Vagina (tissue), 2 donors: ENCODE measurements at places on chromosomes 1 and 21.

DNA sequence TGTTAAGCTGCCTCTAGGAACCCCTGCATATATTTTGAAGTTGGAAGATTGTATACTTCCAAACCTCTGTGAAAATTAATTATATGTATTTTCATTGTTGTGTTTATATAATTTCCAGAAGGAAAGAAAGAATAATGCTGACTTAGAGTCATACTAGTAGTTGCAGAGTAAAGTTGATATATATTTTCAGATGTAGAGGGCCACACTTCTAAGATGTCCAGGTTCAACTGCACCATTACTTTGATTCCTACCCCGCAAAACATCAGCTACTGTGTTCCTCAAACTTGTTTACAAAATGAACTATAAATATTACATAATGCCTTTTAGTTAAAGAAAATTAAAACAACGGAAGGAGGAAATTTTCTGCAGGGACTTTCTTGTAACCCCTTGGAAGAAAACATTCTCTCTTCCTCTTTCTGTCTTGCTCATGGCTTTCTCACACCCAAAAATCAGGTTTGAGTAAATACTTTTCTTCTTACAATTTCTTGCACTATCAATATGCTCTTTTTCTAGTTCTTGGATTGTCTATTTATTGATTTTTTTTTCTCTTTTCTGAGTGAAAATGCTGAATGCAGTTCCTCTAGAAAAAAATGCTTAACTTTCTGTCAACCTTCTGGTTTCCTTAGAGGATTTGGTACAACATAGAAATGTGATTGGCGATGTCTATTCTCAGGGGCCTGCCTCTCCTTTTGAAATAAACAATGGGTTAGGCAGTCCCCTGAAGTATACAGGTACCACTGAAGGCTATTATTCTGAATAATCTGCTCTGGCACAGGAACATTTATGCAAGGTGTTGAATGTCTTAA, 867.8 kb downstream of the TTLL7 start:
- no peak for DNase-seq

DNA sequence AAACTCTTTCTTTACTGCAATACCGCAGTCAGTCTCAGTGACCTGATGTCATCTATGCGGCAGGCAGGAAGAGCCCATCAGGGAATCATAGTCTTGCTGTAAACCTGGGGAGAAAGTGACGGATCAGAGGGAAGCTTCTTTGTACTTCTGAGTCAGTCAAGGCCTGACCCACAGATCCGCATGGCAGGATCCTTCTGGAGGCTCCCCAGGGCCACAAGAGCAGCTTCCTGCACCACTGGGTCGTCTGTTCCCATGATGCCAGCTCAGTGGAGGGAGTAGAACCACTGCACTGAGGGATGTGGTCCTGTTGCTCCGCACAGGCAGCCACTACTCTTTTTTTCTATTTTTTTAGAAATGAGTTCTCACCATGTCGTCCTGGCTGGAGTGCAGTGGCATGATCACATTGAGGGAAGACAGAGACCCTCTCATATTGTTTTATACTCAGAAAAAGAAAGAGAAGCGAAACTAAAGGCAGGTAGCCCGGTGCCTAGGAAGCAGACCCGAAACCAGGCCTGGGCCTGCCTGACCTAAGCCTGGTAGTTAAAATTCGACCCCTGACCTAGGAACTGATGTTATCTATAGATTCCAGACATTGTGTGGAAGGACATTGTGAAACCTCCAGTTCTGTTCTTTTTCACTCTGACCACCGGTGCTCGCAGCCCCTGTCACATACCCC, 6.3 kb upstream of the ERVH48-1 start:
- no peak for DNase-seq

- DNase-seq, result peak; percentile 91
Observed at GRCh38 chr1:185156288-185156853, 382 bp downstream of the TRMT1L start.

GRCh38 chr1:83796409-83796808, 202.5 kb downstream of the TTLL7 start:
- DNase-seq, result no peak

GRCh38 chr1:229127301-229127700, 143.6 kb upstream of the RAB4A start:
- no peak for DNase-seq

DNA sequence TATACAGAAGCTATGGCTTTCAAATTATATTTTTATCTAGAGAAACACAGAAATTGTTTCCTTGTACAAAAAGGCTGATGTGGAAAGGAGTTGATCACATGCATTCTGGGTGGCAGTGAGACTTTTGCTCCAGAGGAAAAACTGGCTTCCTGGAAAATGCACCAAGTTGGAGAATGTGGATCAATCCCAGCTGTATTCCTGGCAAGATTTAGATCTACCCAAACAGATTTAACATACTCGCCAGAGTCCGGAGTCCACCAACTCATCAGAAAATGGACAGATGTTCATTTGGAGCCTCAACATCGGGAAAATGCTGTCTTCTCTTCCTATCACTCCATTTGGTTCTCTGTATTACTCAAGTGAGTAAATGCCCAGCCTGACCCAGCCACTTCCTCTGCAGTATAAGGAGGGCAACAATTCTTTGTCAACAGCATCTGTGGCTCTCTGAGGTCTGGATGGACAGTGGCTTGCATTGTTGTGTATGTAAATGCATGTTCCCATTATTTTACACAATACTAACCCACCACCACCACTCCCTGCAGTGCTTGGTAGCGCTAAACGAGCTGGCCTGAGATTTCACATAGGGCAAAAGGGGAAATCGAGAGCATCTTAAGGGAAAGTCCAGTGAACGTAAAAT, 226.2 kb upstream of the IRF2BP2 start:
- no peak for DNase-seq

DNA sequence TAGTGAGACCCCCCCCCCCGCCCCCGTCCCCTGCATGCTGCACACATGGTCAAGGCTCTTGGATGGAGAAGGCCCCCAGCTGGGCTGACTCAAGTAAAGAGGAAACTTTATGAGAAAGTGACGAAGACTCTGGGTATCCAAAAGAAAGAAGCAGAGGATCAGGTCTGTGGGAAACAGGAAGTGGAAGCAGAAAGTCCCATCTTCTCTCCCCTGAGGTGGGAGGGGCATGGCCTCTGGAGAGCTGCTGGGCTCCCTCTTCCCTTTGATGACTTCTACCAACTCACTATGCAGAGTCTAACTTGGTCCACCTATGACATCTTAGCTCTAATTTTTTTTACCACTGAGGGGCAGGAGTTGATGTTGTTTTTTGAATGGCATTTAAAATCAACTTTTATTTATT, 42.7 kb upstream of the LIN9 start:
- no peak for DNase-seq

- no peak for DNase-seq
Observed at GRCh38 chr1:241846862-241847539, 1.0 kb upstream of the EXO1 start.

GRCh38 chr1:24954631-24955030, 24.6 kb upstream of the RUNX3 start:
- no peak for DNase-seq

- DNase-seq, result no peak
Observed at GRCh38 chr1:40122855-40123254, 25.8 kb upstream of the PPT1 start.

DNA sequence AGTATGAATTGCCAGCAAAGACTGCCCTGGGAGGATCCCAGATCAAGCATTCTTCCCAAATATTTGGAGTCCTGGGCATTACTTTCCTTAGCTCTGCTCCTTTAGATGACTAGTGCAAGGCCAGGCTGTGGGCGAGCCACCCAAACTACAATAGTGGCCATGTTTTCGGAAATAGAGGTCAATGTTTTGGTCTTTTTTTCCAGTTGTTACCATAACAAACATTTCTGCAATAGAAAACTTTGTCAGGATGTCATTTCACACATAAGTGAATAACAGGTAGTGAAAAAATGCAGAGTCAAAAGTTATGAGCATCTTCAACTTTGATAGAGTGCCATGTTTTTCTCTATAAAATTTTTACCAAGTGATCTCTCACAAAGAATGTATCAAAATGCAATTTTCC, 25.2 kb upstream of the OR10J4 start:
- no peak for DNase-seq

DNA sequence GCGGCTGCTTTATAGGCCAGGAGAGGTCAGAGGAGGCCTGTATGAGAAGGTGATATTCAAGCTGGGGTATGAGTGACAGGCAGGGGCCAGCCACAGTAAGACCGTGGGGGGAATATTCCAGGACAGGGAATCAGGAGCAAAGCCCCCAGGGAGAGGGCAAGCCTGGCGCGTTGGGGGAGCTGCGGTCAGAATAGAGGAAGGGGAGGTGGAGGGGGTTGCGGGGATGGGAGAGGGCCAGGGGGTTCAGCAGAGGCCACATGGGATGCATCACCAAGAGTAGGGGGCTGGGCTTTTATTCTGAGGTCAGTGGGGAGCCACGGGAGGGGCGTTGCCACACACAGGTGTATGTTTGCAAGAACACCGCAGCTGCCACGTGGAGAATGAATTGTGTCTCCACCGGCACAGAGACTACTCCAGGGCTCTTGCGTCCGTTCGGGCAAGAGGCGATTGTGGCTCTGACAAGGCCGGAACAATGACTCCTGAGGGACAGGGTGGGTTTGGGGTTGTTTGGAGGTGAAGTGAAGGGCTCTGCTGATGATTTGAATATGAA, 84.7 kb upstream of the VAMP3 start:
- no peak for DNase-seq

GRCh38 chr1:9652379-9653209, 1.1 kb downstream of the PIK3CD start:
- no peak for DNase-seq

- no peak for DNase-seq
Observed at GRCh38 chr1:68820151-68820550, 323.3 kb upstream of the DEPDC1 start.

- no peak for DNase-seq
Observed at GRCh38 chr1:110056285-110056683, 14.2 kb downstream of the ALX3 start.

GRCh38 chr1:165635329-165635728, 4.3 kb downstream of the MGST3 start:
- DNase-seq, result no peak

DNA sequence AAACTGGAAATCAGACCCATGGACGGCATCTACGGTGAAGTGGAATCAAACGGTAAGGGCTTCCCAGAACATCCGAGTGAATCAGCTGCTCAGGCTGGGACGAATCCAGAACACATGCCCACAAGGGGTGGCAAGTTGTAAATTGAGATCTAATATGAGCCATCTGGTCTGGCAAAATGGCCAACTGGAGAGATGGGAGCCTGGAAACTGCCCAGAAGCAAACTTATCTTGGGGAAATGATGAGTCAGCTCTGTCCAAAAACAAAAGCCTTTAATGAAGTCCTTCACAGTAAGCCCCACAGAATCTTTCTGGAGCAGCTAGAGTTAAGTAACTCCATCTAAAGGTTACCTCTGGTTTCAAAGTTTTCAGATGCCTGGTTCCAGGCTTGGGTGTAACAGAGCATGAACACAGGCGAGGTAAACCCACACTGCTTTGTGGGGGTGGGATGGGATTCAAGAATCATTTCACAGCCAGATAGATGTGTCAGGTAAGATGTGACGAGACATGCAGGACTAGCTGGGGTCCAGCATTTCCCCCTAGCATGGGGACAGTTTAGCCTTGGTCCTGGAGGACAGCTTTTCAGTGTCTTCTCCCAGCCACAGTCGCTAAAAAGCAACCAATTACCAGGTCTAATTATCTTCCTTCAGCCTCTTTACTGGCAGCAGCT, 10.5 kb upstream of the SRP9 start:
- DNase-seq, result no peak

- no peak for DNase-seq
Observed at GRCh38 chr1:227357171-227357926, 39.1 kb upstream of the CDC42BPA start.

GRCh38 chr1:57549300-57549699, 125.4 kb upstream of the DAB1 start:
- DNase-seq, result no peak

- no peak for DNase-seq
Observed at GRCh38 chr21:20511216-20511880, 486.9 kb upstream of the NCAM2 start.

DNA sequence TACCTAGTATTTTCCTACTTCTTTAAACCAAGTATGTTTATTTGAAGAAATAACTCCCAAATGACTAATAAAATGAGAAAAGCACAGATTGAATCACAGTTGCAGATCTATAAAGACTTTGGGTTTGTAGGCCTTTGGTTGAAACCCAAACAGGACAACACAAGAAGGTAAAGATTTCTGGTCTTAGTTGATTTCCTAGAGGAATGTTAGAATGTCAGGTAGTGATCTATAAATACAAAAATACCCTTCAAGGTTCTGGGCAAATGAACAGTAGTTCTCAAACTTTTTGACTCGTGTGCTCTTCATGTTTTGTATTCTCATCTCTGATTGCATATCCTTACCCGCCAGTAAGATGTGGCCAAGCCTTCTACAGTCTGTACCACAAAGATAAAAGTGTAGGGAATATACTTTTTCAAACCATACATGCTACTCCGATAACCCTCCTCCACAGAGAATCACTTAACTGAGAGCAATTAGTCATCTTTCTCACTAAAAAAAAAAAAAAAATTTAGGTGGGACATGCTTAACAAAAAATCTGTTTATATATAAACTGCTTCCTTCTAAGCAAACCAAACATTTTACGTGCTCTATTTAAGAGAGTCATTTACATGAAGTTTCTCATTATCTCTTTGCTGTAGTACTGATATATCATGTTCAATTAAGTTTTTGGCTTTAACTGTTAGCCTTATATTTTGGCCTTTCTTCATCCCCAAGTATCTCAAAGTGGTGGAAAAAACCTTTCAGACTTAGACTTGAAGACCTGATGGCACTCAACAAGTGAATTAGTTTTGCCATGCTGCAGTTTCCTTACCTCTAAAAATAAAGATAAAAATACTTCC, 36.0 kb downstream of the CNIH4 start:
- no peak for DNase-seq

DNA sequence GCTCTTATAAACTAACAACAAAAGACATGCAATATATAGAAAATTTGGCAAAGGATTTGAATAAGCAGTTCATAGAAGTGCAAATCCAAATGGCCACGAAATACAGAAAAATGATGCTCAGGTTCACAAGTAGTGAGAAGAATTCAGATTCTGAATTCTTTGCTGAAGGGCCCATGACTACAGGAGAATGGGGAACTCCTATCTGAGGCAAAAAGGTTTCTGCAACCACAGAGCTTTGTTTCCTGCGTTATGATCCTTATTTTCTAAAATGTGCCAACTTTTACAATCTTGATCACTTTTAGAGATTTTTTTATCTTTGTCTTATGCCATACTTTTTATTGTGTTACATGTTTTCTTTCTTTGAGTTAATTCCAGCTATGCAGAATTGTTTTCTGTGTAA, 91.3 kb downstream of the ITSN1 start:
- DNase-seq, result no peak

- DNase-seq, result no peak
Observed at GRCh38 chr1:7495962-7496361, 275.1 kb upstream of the VAMP3 start.

- no peak for DNase-seq
Observed at GRCh38 chr1:112461200-112461871, 47.4 kb upstream of the WNT2B start.
